ENCODE measurements at places on chromosomes 5 and 9.
A peak's percentile ranks its signal among the peaks of the same experiment; 100 is the strongest.

DNA sequence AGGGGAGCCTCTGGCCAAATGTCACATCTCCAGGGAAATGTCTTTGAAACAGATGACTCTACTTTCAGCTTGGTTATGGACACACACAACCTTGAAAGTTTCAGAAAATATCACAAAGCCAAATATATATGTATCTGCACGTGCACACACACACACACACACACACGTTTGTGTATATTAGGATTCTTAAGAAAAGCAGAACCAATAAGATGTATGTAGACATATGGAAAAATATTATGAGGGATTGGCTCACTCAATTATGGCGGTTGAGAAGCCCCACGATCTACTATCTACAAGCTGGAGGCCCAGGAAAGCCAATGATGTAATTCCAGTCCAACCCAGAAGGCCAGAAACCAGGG is 194.9 kb downstream of the PALM2AKAP2 start:
- DNase-seq = no peak

- no peak for DNase-seq
Measured at GRCh38 chr9:71306134-71306533, 184.7 kb upstream of the TRPM3 start.

DNA sequence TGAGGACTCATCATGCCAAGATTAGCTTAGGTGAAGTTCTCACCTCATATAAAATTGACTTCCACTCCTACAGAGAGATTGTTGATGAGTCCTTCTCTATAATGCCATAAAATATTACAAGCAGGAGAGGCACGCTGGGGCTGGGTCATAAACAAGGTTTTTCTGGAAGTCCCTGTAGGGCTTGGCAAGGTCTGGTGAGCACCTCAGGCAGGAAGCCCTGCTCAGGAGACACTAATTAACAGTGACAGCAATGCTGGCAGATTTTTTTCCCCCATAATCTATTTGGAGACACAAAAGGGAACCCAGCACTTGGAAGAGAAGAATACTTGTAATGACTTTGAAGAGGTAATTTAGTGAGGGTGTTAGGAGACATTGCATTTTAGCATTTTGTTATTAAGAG is 118.7 kb downstream of the DIRAS2 start:
- DNase-seq = no peak

DNA sequence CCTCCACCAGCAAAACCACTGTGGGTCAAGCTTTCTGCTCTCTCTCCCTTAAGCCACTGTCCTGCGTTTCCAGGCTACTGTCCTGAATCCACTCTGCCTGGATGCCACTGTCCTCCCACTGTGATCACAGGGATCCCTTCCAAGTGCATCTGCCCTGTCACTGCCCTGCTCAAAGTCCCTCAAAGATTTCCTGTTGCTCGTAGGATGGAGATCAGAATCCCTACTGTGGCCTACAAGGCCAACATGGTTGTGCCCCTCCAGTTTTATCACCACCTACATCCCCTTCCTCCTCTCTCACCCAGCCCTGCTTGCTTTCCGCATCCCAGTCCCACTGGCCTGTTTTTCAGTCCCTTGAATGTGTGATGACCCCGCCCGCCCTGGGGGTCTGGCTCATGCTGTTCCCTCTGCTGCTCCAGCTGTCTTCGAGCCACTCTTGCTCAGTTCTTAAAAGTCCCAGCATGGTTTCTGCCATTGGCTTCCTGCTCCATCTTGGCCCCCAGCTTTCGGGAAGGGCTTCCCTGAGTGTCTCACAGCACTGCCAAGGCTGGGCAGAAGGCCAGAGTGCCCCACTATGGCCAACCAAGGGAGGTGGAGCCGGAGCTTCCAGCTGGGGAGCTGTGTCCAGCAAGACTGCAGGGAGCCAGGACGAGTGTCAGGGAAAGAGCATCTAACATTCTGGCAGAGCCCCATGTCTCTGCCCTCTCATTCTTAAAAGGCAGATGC is 12.9 kb upstream of the FRRS1L start:
- DNase-seq = peak; percentile 31
